ENCODE measurements at places on chromosomes 5 and 9.

- no peak for DNase-seq
These were observed 16.8 kb downstream of the FIBCD1 start for GRCh38 chr9:130921989-130922892.

DNA sequence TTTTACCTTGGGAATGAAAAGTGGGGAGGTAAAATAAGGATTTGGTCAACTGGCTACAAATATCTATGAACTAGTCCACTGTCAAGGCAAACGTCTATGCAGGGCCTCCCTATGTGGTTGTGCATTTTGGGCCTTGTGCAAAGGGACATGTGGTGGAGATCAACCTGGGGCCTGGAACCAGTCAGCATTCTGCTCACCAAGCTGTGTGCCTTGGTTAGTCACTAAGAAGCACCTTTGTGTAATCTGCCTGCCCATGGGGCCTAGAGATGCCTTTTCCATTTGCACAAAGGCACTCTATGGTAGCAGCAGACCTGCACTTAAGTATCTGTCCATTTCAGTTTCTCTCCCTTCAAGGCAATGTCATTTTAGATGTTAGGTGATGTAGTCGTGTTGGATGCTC, 184.0 kb downstream of the GNAQ start:
- no peak for DNase-seq

GRCh38 chr9:99365233-99365980, 143.3 kb downstream of the SEC61B start:
- no peak for DNase-seq

- no peak for DNase-seq
These were observed 96.6 kb downstream of the GALNT10 start for GRCh38 chr5:154287136-154287535.

- DNase-seq, result no peak
These were observed 252.0 kb upstream of the ISL1 start for GRCh38 chr5:51131266-51131665.

DNA sequence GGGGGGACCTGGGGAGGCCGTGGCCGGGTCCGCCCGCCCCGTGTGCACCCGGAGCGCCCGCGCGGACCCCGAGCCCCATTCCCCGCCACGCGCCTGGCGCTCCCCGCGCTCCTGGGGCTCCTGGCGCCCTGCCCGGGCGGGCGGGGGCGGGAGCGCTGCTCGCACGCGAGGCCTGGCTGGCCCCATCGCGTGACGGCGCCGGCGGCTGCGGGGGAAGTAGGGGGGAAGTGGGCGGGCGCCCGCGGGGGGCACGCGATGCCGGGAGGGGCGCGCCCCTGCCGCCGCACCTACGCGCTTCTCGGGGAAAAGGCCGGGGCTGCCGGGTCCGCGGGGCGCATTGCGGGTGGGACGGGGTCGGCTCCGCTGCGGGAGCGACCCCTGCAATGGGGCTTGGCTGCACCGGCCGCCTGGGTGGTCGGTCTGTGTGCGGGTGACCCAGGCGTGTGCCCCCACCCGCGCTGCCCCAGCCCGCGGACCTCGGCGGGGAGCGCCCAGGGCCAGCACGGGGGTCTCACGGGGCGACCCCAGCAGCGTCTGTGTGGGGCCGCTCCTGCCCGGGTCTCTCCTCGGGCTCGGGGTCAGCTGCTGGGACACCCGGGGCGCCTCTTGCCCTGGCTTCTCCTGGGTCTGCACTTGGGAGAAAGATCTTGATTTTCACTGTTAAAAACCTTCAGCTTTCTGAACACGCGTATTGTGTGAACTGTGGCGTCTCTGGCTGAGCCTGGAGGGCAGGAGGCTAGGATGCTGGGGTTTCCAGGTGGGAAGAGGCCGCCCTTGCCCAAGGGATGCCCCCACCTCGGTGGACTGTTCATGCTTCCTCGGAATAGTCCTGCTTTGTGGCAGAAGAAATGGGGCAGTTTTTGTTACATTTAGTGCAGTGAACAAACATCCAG, 52.4 kb downstream of the AHRR start:
- peak; percentile 10 for DNase-seq

GRCh38 chr9:120264528-120264927, 315.4 kb downstream of the CDK5RAP2 start:
- no peak for DNase-seq

- peak; percentile 47 for DNase-seq
These were observed at the start of gene ROR2 for GRCh38 chr9:91949946-91950664. ROR2 (minus strand) TSS chr9:91950228.

DNA sequence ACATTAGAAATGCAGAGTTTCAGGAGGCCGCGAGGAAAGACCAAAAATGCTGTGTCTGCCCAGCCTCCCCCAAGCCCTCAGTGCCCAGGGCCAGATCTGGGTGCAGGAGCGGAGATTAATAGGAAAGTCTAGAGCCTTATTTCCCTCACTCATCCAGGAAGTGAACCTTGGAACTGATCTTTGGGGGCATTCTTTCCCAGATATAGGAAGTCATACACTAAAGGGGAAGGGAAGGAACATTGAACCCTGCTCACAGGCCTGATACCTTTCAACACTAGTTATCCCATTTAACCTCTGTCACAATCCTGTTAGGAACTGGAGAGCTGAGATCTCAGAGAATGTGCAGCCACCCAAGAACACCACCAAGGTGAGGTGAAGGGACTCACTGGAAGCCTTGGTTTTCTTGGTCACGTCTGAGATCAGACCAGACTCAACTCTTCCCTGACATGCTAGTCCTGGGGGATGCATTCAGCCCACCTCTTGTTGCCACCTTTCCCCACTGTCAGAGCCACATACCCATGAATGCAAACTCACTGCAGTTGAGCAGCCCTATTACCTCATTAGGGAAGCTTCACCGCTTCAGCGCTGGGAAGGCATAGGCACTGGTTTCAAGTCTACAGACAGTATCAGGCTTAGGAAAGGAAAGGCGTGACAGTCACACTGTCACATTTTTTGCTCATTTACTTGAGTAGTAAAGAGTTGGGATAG, 95.0 kb downstream of the KIAA1958 start:
- DNase-seq, result no peak

- no peak for DNase-seq
These were observed 9.2 kb downstream of the DCANP1 start for GRCh38 chr5:135437796-135438560.

- DNase-seq, result no peak
These were observed 175.2 kb upstream of the SMARCA2 start for GRCh38 chr9:1839909-1840308.

DNA sequence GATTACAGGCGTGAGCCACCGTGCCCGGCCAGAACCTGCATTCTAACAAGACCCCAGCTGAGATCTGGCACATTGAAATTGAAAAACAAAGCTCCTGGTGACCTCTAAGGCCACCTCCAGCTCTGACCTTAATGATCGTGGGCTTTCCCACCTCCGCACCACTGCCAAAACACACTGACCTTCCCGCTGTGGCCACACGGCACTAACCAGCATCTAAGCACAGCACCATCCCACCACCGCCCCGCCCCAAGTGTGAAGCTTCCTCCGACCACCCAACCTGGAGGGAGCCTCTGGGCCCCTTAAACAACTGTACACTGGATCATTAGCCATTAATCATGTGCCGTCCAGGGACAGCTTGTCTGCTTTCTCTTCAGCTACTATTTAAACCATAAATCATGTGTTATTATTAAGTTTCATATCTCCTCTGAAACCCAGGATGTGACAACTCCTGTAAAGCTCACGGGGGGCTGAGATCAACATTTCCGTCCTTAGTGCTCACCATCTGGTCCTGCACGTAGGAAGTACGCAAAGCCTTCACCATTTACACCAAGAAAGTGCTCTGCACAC, 80.6 kb downstream of the COL23A1 start:
- no peak for DNase-seq

DNA sequence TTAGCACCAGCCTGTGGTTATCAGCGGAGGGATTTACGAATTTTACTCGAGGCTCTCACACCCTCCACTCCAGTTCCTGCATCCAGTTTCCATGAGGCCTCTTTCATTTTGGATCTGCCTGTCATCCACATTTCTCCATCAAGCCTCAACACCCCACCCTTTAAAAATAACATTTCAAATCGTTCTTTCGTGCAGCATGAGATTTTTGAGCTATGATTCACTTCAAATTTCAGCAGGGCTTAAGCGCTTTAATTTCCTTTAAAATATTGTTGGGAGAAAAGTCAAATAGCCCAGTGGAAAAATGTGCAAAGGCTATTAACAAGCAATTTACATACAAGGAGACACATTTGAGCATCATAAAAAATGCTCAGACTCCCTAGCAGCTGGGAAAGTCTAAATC, 103.2 kb downstream of the MSX2 start:
- DNase-seq, result no peak

DNA sequence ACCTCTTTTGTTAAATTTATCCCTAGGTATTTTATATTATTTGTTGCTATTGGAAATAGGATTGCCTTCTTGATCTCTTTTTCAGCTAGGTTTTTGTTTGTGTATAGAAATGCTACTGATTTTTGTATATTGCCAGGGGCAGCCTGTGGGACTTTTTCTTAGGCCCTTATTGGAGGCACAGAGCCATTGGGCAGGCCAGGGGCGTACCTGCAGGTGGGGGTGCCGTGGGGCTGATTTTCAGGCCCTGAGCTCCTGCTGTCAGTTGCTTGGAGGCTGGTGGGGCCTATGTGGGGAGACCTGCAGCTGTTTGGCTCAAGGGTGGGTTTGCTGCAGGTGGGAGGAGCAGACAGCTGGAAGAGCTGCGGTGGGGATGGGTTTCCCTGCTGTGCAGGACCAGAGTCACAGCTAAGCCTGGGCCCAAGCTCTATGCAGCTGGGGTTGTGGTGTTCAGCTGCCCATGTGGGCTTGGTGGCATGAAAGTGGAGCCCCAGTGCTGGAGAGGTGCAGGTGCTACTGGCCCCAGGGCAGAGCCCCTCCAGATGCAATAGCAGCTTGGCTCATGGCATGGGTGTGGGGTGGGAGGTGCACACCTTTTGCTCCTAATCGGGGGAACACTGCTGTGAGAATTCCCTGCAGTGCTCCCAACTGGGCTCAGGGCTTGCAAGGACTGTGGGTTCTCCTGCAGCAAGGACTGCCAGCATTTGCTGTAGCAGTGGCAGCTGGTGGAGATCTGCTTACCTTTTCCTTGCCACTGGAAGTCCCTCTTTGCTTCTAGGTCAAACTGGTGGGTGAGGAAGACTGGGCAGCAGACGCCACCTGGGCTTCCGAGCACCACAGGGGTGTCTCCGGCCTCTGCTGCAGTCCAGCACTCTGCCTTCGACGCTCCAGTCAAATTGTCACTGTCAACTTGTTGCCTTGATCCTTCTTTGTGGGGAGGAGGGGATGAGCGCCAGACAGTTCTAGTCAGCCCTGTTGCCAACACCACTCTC, 7.6 kb upstream of the CLPTM1L start:
- no peak for DNase-seq

DNA sequence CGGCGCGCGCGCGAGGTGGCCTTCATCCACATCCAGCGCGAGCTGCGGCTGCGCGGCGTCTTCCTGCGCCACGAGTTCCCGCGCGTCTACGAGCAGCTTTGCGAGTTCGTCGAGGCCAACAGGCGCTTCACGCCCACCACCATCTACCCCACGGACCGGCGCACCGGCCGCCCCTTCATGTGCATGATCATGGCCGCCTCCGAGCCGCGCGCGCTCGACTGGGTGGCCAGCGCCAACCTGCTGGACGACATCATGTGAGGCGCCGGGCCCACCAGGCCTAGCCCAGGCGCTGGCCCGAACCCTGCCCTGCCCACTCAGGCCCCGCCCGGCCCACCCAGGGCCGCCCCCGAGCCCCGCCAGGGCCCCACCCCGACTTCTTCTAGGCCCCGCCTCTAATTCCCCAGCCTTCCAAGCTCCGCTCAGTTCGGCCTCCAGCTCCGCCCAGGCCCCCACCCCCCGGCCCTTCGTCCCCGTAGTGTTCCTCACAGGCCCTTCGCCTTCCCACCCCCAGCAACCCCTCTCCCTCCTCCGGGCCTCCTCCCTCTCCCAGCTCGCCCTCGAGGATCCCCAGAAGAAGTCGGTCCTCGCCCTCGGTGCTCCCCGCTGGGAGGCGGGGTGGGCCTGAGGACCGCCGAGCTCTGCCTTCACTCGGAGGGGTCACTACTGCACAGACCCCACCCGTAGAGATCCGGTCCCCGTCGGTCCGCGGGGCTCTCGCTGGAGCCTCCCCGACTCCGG, 2.0 kb upstream of the PHPT1 start:
- no peak for DNase-seq

GRCh38 chr9:34185778-34186551, 7.1 kb downstream of the UBAP1 start:
- no peak for DNase-seq

DNA sequence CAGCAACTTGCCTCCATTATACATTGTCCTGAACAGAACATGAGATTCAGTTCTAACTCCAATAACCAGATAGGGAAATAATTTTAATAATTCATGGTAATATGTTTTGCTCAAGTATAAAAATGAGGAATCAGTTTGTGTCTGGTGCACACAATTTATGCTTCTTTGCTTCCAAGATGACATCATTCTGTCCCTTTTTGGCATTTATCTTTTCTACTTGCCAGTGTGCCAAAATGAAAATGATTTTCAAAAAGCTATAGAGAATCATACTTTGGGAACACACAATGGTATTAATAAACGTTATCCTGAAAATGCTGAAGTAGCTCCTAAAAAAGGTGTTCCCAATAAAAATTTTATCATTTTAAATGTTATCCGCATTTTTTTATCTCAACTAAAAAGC, 519.0 kb downstream of the CAAP1 start:
- no peak for DNase-seq

GRCh38 chr5:30099634-30100033, 1093.9 kb upstream of the CDH6 start:
- DNase-seq, result no peak

- DNase-seq, result no peak
These were observed 147.6 kb downstream of the GAPVD1 start for GRCh38 chr9:125409217-125409636.

- DNase-seq, result no peak
These were observed 8.6 kb downstream of the HAVCR2 start for GRCh38 chr5:157100140-157100679.

- DNase-seq, result no peak
These were observed 52.4 kb upstream of the SHISAL2B start for GRCh38 chr5:64637837-64638443.

DNA sequence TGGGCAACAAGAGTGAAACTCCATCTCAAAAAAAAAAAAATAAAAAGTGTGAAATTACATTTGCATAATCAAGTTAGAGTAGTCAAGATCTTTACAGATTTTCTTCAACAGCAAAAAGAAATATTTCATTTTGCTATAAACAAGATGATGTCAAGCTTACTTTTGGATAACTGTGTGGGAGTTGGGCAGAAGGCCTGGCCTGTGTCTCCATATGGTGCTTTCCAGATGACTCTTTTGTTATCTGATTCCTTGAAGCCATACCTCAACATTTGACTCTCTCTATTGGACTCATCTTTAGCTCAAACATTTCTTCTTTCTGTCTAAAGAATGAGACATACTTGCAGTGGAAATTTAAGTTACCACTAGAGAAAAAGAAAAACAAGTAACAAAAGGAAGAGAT, 246.8 kb downstream of the MSX2 start:
- DNase-seq, result no peak

Data from effector memory CD8-positive, alpha-beta T cell (primary cell).